ENCODE measurements at places on chromosomes 2 and 18.
A peak's percentile ranks its signal among the peaks of the same experiment; 100 is the strongest.

GRCh38 chr18:8368512-8369217 is 240.6 kb upstream of the RAB12 start:
- DNase-seq: no peak

DNA sequence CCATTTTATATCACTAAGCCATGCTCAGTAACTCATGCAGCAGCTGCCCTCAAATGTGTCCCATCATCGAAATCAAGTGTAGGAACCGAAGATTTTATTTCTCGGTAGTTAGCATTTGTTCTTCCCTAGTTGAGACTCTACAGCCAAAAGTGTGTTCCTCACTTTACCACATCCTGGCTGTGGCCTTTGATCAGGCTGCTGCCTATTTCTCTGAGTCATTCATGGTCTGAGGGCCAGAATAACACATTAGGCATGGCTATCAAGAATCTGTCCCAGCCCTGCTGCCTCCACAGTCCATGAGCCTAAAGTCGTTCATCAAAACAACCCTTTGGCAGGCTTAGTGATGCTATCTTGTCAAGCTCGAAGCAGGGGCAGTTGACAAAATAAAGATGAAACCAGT is 300.1 kb downstream of the TDRD15 start:
- DNase-seq: no peak

DNA sequence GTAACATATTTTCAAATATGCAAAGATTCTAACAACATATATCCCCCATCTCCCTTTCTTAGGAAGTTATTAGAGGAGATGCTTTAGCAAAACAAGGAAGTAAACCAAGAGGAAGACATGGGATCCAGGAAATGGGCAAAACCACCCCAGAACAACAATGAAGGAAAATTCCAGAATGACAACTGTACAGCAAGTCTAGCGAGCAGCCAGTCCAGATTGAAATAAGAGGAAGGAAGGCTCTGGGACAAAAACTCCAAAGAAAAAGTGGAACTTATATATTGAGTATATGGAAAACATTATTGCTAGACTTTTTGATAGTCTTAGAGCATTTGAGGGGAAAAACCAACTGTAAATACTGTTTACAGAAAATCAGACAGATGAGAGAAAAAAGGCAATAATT is 2.9 kb upstream of the ARPC2 start:
- DNase-seq: no peak

GRCh38 chr2:239826786-239827522 is 198.2 kb downstream of the NDUFA10 start:
- no peak for DNase-seq

GRCh38 chr2:218149848-218150440 is 16.8 kb downstream of the CXCR1 start:
- no peak for DNase-seq

DNA sequence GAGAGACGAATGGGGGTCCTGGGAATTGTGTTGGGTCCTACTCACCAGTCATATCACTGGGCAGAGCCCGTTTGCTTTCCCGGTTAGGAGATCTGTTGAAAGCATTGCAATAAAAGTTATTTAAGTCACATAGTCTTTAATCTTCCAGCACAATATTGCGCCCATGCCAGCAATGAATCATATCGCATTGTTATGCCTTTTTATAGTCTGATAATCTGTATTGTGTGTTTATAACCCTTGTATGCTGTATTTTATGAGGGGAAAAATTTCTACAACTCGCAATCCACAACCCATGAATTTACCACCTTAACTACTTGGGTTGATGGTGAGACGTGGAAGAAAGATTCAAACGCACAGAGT is 211.9 kb upstream of the SMIM21 start:
- no peak for DNase-seq

GRCh38 chr18:3411854-3412268 is 38.1 kb upstream of the TGIF1 start:
- DNase-seq: peak; percentile 23

DNA sequence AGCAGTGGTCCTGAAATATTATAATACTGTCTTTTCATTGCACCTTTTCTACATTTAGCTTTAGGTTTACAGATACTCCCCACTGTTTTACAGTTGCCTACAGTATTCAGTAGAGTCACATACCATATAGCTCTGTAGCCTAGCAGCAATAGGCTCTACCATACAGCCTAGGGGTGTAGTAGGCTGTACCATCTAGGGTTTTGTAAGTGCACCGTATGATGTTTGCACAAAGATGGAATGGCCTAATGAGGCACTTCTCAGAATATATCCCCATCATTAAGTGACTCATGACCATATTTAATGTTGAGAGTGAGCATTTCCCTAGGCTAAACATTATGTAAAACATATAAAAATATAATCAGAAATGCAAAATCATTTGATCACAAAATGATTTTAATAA is 511.3 kb upstream of the RAB12 start:
- no peak for DNase-seq

- DNase-seq: no peak
Observed at GRCh38 chr2:46871976-46872381, 43.6 kb downstream of the MCFD2 start.

All from stimulated activated CD4-positive, alpha-beta T cell treated with anti-CD3 and anti-CD28 coated beads, Interleukin-2, amount 100 ng/mL, for 48 hours (primary cell).